Astrocyte of the spinal cord (primary cell): ENCODE measurements at places on chromosomes 1 and 21.

DNA sequence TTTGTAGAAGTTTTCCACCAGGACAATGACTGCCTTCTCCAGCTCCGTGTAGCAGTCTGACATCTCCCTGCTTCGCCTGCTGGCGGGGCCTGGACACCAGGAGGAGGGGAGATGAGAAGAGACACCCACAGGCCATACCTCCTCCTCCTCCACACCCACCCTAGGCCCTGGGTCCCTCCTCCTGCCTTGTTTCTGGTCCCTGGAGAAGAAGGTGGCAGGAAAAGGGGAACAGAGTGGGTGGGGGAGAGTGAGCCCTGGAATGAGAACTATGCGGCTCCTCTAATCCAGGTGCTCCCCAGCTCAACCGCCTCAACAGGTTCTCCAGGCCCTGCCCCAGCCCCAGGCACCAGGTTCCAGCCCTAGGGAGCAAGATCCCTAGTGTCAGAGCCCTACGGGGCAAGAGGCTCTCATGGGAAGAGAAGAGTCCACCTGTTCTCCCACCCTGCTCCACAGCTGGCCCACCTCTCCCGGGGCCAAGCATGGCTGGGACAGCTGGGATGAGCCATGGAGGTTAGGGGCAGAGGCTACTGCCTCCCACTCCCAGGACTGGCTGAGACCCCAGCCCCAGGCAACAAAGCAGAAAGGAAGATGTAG, 4.8 kb downstream of the S100A16 start:
- no peak for DNase-seq

DNA sequence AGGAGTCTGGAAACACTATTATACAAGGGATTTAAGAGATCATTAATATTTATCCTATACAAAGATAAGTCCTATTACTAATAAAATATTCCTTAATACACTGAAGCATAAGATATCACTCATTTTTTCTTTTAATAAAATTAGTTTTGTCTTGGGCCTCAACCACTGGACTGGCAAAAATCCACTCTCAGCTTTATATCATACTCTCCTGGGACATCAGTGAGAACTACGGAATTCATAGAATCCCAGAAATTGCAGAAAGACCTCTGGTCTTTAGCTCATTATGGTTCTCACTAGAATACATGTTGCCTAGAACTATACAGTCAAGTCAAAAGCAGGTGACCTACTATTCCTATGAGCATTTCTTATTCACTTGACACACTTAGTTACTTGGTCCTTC, 285.0 kb downstream of the LRRC40 start:
- DNase-seq: no peak

DNA sequence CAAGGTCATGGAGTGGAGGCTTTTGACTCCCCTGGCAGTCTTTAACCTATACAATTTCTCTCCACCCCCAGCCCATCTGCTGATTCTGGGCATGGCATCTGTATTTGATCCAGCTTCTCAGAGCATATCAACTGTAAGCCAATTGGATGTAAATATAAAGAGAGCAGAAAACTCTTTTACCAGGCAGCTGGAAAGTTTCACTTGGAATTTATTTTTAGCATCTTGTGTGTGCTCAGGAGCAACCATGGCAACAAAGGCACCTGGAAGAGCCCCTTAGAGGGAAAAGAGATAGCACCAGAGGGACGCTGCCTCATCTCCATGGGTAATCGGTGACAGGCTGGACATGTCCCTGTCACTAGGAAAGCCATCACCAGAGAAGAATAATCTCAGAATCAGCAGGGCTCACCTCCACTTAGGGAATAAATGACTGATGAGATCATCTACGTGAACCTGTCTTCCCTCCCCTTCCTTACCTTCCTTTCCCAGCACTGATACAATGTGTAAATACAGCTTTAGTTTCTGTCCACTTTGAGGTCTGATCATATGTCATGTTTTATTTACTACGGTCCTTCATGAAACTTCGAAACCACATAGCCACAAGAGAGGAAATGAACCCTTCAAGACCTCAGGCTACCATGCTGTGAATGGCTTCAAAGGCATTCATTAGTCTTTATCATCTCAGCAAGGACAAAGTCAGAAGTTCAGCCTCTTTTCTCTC, 25.3 kb upstream of the SIPA1L2 start:
- DNase-seq: peak; percentile 49

DNA sequence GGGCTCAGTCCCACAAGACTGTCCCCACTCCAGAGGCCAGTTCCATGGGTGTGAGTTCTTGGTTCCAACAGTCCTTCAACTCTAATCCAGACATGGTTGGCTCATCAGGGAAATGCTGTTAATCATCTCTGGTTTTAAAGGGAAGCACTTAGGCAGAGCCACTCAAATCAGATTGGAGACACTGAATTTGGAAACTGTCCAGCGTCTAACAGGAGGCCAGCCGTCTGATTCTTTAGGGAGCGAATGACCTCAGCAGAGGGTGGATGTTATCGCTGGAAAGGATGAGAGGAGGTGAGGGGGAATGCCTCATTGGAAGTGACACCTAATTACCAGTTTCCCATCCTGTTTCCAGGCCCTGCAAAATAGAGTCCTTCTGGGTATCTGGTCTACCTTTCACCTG, 22.8 kb upstream of the LRRC38 start:
- no peak for DNase-seq

GRCh38 chr1:118914379-118915161, 73.6 kb downstream of the TBX15 start:
- DNase-seq: no peak

DNA sequence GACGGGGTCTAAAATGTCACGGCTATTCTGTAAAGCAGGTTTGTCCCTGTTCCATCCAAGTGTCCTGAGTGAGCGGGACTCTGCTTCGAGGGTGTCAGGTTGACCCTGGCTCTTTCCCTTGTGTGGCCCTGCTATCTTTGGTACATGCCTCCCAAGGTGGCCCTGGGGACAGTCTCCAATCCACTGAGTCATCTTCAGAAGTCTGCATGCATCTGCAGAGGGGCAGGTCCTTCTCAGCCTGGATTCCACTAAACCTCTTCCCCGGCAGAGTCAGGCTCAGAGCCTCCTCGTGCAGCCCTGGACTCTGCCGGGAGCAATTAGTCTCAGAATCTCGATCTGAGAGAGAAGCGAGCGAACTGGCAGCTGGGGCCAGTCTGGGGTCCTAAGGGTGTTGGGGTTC, 50.1 kb upstream of the KCNJ15 start:
- DNase-seq: no peak

GRCh38 chr1:30008372-30008997, 714.9 kb downstream of the MATN1 start:
- DNase-seq: no peak

DNA sequence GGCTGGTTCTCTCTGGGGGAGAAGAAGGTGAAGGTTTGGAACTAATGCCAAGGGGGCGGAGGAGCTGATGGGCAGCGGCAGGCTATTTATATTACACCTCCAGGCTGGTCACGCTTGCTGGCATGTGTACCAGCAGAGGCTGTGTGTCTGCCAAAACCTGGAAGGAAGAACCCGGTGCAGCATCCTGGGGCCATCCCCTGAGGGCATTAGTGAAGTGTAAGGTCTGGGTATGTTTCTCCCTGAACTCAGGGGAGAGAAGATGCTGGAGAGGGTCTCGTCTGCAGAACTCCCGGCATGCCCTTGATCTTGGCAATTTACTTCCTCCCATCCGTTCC, 5.3 kb downstream of the DISP3 start:
- DNase-seq: no peak

DNA sequence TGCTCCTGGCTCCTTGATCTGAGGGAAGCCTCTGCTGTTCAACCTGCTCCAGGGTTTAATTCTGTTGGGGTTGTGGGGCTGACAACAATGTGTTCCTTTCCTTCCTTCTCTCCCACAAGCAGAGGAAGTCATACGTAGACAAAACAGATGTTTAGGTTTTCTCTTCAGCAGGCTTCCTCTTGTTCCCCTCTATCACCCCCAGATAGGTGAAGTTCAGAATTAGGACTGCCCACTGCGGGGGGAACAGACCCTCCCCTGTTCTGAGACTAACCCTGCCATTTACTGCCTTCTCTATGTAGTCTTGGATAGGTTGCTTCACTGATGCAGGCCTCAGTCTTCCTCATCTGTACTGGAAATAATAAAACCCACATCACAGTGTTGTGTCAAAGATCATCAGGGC, 30.0 kb upstream of the NRDC start:
- no peak for DNase-seq

- DNase-seq: no peak
Observed at GRCh38 chr21:36132696-36133095, 2.2 kb upstream of the CBR3 start.

DNA sequence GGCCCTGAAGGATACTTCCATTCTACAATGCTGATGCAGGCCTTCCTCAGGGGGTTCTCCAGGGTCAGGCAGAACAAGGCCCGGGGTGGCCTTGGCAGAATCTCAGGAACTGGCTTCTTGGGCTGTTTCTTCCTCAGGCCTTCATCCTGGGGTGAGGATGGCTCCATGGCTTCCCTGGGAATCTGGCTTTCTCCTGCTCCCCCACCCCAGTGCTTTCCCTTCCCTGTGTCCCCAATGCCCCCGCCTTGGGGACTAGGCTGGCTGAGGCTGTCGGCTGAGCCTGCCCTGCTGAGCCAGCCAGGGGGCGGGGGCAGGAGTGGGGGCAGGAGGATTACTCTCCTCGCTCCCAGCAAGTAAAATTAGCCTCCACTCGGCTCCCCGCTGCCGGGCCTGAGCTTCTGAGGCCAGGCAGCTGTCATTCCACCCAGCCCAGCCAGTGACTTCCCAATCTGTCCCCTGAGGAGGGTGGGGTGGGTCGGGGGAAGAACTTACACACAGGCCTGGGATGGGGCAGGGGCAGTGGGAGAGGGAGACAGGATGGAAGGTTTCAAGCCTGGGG, at the start of gene CACNA1S:
CACNA1S (minus strand) TSS at position 254 of the 559 bp plus-strand sequence; CDS start at position 167, 87 bp downstream.
- no peak for DNase-seq

GRCh38 chr1:32200226-32201010, at the start of gene CCDC28B:
TSS of gene CCDC28B (plus strand) at chr1:32200595. CDS start at chr1:32201936, 1,341 bp downstream.
- DNase-seq: peak; percentile 74

GRCh38 chr1:147052677-147053076, 114.6 kb downstream of the NBPF12 start:
- DNase-seq: no peak

GRCh38 chr21:39016740-39017315, 166.4 kb downstream of the PSMG1 start:
- DNase-seq: no peak

DNA sequence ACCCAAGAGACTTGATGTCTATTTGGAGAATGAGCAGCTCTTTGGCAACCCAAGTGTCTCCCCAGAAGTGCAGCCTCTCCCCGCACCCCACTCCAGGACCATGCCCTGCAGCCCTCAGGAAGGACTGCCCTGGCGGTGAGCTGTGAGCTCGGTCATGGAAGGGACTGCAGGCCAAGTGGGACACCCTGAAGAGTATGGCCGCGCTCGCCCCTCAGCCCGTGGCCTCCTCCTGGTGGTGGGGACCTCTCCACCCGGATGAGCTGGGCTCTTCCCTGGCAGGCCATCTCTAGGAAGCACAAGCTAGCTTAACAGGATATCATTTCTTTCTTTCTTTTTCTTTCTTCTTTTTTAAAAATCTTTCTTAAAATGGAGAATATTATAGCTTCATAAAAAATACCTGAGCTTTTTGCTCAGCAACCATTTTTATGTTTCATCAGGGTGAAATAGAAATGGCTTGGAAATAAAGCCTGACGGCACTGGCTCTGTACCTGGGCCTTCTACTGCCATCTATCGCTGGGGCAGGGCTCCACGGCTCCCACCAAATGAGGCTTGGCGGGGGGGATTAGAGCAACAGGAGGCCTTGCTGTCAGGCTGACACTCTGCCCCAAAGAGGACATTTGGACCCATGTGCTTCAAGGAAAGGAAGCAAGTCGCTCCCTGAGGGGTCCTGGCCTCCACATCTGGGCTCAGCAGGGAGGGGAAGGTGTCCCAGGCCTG, 296.2 kb upstream of the VAMP3 start:
- DNase-seq: no peak

GRCh38 chr1:3711780-3712451, 40.3 kb upstream of the CCDC27 start:
- DNase-seq: no peak

DNA sequence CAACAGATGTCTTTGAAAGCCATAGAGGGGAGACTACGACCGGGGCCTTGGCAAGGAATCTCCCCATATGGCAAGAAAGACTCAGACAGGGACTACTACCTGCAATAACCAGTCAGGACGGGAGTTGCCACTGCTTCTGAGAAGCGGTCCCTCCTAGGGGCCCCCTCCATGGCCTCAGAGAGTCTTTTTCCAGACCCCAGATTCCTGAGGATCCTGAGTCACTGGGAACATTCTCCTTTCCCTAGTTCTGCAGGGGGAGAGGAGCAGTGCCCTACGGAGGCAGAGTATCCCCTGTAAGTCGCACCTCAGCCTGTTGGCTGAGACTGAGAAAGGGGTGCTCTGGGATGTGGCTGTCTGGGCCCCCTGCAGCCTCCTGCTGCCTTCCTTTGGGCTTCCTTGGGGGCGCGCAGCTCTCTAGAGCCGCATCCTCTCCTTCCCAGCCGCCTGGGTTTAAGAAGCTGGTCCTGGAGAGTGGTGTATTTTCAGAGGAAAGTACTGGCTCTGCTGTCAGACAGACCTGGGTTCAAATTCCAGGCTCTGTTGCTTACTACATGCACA, 7.8 kb downstream of the GLIS1 start:
- DNase-seq: no peak

DNA sequence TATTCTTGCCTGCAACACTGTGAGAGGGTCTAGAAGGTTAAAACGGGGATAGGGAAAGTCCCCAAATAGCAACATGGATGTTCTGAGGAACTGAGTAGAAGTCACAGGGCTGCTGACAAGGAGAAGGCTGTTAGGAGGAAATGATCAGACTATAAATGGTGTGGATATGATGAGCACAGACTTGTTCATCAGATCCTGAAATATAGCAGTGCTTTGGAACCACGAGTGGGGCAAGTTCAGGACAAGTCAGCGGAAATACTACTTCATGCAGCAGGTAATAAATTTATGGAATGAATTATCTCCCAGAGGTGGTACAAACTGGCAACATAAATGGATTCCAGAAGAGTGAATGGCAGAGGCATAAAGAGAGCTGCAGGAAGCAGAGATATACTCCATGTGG, 3.2 kb upstream of the KIAA0040 start:
- DNase-seq: no peak

DNA sequence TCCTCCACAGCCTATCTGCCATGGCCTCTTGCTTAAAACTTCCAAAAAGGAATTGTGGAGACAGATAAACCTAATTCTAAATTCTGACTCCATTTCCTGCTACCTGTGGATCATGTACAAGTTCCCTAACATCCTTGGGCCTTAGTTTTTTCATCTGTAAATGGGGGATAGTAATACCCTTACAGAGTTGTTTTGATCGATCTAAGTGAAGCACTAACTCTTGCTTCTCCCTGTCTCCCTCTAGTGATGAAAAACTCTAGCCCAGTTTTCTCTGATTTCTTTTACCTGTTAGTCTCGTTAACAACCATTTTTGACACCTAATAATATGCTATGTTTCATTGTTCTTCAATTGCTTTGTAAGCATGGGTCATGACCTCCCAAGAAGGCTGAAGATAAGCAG, 65.9 kb downstream of the TM2D1 start:
- no peak for DNase-seq

DNA sequence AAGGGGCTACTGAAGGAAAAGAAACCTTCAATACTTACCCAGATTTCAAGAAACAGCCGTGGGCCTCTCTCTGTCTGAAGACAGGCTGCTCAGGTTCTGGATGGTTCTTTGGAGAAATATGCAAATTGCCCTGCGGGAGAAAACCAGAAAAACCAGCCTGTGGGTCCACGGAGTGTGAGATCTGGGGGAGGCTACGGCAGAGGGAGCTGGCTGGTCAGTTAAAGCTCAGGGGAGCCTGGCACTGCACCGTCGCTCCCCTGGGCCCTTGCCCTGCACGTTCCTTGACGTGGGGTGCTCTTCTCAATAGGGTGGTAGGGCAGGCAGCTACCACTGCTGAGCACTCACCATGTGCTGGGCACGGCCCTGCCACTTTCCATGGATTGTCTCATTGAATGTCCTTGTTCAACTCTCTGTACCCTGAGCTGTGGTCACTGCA, 12.7 kb downstream of the TMCO4 start:
- no peak for DNase-seq
